AG08395 (cell line): ENCODE measurements at places on chromosomes 11 and 22.

GRCh38 chr22:33841281-33842005, 78.8 kb downstream of the LARGE1 start:
- DNase-seq = peak; percentile 50

DNA sequence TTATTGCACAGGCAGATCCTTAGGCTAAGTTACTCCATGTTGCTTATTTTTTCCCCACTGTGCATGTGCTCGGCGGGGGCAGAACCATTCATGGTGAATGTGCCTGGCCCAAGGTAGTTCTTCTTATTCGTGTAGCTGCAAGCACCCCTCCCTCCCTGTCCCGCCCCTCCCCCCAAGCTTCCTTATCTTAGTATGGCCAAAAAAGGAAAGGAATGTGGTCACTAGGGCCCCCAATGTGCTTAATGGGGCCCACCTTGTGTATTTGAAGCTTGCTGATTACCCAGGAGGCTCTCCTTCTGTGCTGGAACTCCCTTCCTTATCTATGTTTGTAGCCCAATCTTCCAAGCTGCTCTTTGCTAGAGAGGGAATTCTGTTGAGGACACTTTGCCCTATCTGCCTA, 1259.7 kb upstream of the RAG2 start:
- no peak for DNase-seq

GRCh38 chr11:88508759-88509581, 171.4 kb upstream of the CTSC start:
- DNase-seq = no peak

DNA sequence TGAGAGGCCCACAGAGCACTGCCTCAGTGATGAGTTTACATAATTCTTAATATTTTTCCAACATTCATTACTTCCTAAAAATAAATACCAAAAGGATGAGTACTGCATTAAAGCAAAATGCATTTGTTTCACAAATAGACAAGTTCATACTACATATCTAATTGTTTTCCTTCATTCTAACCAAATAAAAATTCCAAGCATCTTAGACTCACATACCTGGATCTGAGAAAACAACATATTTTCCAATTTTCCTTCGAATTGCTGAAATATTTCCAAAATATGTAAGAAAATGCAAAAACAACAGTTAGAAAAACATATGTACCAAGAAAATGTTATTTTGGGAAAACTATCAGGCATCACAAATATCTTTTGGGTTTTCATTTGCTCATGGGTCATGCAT, 127.9 kb upstream of the CEP126 start:
- no peak for DNase-seq

DNA sequence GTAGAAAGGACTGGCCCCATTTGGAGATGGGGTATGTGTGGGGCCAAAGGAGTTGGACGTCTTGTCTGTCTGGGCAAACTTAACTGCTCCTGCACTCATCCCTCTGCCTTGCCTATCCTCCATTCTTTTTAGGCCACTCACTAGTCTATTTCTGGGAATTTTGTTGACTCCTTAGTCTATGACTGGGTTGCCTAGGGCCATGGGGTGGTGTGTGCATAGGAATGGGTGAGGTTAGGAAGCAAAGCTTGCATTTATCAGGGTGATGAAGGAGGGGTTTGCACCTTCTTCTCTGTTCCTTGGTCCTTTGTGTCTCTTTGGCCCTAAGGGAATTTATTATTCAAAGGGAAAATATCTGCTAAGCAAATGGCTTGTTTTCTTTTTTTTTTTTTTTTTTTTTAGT, 80.9 kb upstream of the OR9Q1 start:
- DNase-seq = no peak

GRCh38 chr22:30113494-30113893, 33.2 kb downstream of the HORMAD2 start:
- DNase-seq = no peak

GRCh38 chr22:26325641-26326040, 103.4 kb upstream of the ASPHD2 start:
- peak; percentile 26 for DNase-seq

- DNase-seq = no peak
Observed at GRCh38 chr11:17894929-17895658, 117.8 kb downstream of the SERGEF start.

GRCh38 chr11:65540290-65541092, 15.6 kb downstream of the SCYL1 start:
- peak; percentile 96 for DNase-seq

DNA sequence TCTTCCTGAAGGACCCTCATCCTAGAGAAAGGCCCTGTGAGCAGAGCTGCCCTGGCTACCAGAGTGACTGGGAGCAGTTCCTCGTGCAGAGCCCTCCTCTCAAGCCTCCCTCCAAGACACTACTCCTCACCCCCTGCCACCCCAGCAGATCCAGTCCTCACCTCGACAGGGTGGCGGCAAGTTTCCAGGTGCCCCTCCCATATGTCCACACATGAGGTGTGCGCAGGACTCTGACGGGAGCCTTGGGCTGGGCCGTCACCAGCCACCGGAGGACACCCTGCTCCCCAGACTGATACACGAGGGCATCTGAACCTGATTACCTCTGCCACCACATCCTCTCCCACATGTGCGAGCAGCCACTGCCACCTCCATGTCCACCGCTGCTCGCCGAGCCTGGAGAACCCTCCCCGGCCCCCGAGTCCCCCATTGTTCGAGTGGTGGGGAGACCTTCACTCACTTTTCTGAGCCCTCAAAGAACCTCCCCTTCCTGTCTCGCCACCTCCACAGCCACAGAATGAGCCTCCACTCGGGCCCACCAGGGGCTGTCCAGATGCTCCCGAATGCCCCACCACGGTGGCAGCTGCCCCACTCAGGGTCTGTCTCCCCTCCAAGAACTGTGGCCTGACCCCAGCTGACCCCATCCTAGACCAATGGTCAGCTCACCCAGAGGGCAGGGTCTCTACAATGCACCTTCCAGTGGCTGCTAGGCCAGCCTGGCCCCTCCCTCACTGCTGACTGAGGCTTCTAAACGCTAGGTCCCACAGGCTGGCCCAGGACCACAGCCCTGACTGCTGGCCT, 62.5 kb downstream of the DGCR2 start:
- DNase-seq = no peak

DNA sequence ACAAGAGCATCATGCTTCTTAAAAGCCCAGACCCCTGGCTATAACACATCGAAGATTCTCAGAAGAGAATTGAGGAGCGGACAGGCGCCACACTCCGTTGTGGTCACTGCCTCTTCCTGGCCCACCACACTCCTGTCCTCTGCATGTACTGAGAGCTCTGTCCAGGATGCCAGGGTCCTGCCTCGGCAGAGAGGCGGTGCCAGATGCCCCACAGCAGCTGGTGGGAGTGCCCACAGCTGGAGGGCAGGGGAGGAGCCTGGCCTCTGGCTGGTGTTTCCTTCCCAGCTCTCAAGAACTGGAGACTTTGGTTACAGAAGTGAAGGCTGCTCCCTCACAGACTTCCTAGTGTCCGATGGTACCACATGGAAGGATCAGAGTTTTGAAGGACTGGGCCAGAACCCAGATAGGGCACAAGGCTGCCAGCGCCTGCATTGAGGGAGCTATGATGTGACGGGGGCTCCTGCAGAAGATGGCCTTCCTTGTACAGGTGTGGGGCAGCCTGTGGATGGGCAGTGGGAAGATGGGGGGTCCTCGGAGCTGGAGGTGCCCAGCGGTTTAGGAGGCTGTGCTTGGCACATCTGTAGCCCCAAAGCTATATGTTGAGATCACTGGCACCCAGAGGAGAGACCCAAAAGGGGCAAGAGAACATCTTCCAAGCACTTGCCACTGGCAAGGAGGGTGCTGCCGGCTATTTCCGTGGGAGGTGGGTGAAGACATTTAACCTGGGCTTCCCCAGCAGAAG, 19.4 kb downstream of the RSPH14 start:
- DNase-seq = no peak

DNA sequence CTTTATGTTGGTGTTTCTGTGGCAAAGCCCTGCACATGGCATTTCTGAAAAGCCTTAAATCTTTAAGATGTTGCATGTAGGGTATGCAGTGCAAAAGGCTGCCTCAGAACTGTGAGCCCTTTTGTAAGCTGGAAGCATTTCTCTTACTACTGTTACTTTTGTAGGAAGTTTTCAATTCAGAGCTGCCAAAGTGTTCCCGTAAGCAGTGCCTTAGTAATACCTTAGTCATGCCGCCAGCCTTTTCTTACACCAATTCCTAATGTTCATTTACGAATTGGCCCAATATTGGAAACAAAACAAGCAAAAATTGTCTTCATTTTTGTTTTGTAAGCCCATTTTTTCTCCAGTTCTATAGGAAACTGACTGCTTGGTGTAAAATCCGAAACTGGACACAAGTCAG, 67.4 kb upstream of the RASSF10 start:
- DNase-seq = no peak

DNA sequence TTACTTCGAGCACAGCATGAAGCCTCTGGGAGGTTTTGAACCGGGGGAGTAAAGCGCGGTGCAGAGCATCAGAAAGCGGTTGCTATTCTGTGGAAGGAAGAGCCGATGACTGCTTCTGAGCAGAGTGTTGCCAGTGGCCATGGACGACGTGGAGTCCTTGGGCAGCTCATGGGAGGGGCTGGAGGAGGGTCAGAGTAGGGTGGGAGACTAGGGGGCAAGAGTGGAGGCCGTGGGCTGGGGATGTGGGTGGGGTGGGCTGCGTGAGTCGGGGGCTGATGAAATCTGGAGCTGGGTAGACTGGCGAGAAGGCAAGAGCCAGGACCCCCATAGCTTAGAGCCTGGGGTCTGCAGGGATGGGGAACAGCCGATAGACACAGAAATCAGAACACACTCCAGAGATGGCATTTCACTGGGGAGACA, 40.2 kb downstream of the TBC1D22A start:
- no peak for DNase-seq

DNA sequence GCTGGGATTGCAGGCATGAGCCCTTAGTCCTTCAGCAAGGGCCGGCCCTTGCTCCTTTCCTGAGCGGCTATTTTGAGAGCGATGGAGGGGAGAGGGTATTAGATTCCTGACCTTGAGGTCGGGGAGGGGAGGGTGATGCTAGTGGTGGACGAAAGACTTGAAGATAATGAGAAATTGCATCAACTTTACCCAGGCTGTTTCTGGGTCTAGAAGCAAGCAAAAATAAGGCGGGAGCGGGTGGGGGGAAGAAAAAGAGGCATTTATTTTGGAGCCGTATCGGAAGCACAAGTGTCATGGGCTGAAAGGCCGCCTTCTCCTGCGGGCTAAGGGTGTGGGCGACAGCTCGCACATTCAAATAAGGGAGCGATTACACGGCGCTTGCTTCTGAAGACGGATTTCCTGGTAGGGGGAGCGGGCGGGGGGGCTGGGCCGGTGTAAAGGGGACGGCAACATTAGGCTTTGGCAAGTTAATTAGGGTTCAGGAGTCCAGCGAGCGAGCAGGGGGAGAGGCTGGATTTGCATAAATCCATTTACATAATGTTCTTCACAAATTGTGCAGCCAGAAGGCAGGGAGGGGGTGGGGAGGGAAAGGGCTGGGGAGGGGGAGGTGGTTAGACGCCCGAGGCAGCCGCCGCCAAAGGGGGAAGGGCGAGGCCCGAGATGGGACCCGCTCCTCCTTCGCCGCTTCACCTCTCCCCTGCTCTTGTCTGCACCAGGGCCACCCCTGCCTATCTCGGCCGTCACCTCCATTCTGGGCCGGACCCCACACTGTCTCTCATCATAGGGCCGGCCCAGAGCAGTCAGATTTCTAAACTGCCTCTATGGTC, 245.9 kb downstream of the MIAT start:
- DNase-seq = no peak

DNA sequence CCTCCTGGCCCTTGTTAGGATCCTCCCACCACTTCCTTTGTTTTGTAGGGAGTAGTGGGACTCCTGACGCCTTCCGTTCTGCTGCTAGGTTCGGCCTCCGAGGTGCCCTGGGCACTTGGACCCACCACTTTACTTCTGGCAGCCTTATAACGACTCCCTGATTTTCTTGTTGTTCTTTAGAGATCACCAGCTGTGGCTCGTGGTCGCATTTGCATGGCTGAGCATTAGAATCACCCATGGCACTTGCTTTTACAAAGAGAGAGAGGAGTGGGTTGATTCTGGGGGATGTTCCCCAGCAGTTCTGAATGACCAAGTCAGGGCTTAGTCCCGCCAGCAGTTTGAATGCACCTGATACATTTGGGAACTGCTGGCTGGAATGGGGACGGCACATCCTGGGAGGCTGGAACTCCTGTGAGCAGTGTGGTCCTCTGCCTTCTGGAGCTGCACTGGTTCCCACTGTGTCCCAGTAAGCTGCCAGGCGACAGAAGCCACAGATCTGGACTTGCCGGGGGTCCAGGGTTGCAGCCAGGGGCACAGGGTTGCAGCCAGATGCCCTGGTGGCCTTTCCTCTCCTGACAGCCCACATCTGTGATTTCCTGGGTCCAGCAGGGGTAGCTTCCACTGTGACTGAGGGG, 4.1 kb downstream of the TUB start:
- DNase-seq = no peak

DNA sequence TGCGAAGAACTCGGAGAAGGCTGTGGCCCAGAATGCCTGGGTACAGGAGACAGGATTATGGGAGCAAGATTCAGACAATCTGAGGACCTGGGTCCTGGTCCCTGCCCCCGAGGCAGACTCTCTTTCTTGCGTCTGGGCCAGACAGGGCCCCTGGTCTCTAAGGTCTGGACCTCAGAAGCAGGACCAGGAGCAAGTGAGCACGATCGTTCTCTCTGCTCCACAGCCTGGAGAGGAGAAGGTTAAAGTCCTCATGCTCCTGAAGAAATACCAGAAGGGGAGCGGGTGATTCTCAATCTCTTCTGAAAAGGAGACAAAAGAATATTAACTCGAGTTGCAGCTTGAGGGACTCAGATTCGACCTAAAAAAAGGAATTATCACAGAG, 349.9 kb downstream of the CADM1 start:
- no peak for DNase-seq

DNA sequence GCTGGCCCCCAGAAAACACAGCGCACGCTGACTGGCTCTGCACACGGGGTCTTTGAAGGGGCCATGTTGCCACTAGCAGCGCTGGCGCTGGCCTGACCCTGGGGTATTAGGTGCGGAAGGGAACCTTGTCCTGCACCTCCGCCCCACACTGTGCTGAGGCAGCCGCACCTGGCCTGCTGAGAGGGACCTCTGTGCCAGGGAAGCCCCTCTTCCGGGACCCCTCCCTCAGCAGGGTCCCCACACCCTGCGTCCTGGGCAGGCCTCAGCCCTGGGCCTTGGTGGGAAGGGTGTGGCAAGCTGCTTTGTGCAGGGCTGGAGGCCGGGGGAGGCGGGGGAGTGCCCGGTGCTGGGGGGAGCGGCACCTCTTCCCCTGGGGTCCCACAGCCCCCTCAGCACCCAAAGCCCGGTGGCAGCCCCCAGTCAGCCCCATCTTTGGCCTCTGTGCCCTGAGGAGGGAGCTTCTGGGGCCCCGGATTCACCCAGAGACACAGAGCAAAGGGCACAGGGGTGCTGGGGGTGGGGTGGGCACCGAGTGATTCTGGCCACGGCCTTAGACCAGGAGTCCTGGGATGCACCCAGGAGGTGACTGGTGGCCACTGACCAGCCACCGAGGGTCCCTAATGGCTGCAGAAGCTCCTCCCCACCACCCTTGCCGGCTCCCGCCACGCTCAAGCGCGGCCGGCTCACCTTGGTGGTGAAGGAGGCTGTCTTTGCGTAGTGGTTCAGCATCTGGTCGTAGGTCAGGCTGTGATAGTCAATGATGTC, 11.4 kb downstream of the TTLL8 start:
- no peak for DNase-seq

- no peak for DNase-seq
Observed at GRCh38 chr11:122743949-122744348, 88.4 kb downstream of the UBASH3B start.

- DNase-seq = no peak
Observed at GRCh38 chr11:3052109-3052479, 5.1 kb downstream of the CARS1 start.

- DNase-seq = no peak
Observed at GRCh38 chr11:84390441-84391078, 1104.4 kb upstream of the CCDC90B start.
